ENCODE measurements at places on chromosomes 1 and 21.

GRCh38 chr1:222314839-222315238 is 233.1 kb downstream of the HHIPL2 start:
- no peak for DNase-seq

DNA sequence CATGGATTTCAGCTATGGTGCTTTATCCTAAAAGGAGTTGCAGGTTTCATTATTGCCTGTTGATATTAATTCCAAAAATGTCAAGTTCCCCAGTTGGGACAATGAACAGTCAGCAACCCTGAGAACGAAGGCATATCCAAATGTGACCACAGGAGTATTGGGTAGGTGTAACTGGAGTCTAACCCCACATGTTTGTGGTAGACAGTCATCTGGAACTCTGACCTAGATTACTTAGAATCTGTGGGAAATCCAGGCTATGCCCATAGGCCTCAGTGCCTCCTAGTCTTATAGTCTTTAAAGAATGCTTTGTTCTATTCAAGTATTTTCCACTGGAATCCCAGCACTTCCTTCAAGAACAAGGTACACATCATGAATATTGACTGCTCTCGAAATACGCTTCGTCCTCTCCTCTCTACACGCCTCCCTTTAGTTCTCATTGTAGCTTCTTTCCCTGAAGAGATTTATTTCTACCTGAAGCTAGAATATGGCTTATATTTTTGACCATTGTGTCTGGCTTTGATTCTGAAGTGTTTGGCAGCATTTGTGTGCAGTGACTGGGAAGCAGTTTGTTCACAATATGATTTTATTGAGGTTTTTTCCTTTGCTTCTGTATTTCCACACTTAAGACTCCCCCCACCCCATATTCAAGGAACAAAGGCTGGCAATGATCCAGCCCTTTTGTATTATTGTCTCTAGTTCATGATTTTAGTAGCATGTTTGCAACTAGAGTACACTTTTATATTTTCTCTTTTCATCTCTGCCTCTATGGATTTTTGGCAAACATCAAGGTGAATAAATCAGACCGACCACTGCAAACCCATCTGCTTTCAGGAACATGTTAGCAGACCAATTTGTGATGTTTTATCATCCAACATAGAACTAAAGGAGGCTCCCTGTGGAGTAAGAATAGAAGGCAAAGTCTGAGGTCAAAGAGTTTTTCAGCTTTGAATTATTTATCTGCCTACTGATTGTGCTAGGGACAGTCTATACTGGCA is 178.6 kb downstream of the GPR52 start:
- DNase-seq: peak; percentile 33

GRCh38 chr1:243409284-243409683 is 153.4 kb downstream of the SDCCAG8 start:
- DNase-seq: no peak

- no peak for DNase-seq
These were observed 36.0 kb upstream of the SLC44A3 start for GRCh38 chr1:94784190-94784515.

GRCh38 chr1:107171333-107171732 is 30.5 kb downstream of the NTNG1 start:
- DNase-seq: no peak

- no peak for DNase-seq
These were observed 130.3 kb upstream of the ATP1A1 start for GRCh38 chr1:116242741-116243140.

- no peak for DNase-seq
These were observed 113.6 kb downstream of the LRRC40 start for GRCh38 chr1:70091811-70092210.

DNA sequence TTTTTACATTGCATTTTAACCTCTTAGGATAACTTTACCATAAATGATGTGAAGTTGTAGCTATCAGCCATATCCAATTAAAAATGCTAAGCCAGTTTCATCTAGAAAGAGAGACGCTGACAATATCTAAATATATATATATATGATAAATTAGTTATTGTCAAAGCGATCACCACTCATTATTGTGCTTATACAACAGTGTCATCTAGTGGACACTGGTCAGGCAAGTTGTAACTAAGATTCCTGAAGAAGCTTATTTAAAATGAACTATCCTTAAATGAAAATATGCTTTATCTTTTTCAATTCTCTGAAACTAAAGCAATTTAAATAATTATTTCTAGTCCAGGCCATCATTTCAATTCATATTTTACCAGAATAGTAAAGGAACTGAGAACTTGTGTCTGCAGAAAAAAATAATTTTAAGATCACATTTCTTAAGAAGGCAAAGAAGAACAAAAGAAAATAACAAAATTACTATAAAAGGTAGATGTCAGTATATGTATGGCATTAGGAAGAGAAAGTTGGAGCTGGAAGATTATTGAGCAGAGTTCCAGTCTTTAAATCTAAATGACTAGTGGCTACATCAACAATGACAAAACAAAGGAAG is 193.3 kb upstream of the SNX7 start:
- peak; percentile 21 for DNase-seq

GRCh38 chr1:8406960-8407359 is 89.0 kb downstream of the SLC45A1 start:
- DNase-seq: no peak

DNA sequence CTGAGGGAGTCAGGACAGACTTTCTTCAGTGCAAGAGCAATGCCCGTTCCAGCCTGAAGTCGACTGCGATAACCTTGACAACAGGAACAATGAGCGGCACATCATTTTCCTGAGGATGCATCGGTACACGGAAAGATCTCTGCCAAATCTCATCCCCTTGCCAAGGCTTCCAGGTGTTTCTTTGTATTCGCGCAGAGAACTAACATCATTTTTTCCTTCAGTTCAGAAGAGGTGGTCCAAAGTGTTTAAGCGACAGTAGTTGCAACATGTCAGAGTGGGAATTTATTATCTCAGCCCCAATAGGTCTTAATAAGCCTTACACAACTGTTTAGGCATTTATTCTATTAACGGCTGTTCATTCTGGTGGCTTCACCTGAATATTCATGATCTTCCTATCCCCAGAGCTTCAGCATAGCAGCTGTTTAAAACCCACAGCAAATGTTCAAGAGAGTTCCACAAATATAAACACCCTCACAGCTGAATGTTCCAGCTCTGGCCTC is 129.7 kb upstream of the NFIA start:
- DNase-seq: no peak

DNA sequence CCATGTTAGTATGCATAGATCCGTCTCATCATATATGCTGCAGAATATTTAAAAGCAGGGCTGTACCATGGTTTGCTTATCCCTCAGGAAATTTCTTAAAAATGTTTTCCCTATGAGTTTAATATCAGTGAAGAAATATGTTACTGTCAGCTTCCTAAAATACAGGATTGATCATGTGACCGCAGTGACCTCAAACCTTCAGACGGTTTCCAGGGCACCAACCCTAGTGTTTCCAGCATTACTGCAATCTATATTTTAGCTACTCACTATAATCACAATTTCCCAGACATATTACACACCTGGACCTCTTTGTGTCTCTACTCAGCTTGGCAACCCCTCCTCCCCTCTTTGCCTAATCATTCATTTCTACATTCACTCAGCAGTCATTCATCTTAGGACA is 7.7 kb upstream of the SDHB start:
- DNase-seq: no peak

DNA sequence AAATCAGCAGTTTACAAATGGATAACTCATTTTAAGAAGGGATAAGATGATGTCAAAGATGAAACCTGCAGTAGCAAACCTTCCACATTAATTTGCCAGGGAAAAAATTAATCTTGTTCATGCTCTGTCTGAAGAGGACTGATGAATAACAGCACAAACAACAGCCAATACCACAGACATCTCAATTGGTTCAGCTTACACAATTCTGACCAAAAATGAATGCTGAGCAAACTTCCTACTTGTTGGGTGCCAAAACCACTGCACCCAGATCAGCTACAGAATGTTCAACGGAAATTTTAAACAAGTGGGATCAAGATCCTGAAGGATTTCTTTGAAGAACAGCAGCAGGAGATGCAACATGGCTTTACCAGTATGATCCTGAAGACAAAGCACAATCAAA is 98.3 kb downstream of the COQ8A start:
- DNase-seq: peak; percentile 5

- DNase-seq: no peak
These were observed 70.9 kb upstream of the RGS18 start for GRCh38 chr1:192087334-192087733.

- no peak for DNase-seq
These were observed 142.0 kb upstream of the KCTD3 start for GRCh38 chr1:215425138-215425537.

DNA sequence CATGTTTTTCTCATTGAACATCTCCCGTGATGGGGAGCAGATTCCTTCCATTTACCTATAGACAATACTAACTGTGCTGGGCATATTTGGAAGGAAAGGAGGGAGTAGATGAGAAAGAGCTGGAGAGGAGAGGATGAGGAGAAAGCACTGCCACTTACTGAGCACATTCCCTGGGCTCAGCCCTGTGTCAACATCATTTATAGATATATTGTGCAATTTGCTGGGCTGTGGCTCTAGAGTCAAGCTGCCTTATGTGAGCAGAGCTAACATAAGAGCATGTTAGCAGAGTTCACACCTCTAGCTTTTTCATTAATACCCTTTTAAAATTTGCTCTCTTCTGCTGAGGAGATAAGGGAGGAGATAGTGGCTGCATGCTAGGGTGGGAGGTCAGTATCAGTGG is 22.3 kb upstream of the CD53 start:
- DNase-seq: no peak

GRCh38 chr1:58983162-58983561 is 199.3 kb upstream of the JUN start:
- peak; percentile 14 for DNase-seq

- DNase-seq: no peak
These were observed 32.3 kb downstream of the PABPC4 start for GRCh38 chr1:39544327-39544726.
